ENCODE measurements at places on chromosomes 6 and 20.

DNA sequence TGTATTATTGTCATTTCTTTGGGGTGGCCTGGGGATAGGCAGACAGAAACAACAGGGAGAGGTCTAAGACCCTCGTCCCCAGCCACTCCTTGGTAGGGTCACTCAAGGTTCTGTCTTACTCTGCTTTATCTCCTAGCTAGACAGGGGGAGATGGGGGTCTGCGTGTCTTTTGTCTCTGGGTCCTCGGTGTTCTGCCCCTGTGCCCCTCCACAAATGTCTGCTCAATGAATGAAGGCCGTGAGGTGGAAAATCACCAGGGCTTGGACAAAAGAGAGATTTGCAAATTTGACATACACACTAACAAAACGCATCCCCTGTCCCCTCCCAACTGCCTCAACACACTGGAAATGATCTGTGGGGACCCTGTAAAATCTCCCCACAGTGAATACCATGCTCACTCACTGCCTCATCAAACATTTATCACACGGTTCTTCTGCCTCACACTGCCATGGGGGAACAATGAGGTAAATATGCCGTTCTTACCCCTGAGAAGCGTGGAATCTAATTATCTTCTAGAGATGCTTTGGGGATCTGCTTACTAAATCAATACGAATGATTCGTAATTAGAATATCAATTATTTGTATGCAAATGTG lies 13.2 kb upstream of the VAPB start:
- no peak for DNase-seq

DNA sequence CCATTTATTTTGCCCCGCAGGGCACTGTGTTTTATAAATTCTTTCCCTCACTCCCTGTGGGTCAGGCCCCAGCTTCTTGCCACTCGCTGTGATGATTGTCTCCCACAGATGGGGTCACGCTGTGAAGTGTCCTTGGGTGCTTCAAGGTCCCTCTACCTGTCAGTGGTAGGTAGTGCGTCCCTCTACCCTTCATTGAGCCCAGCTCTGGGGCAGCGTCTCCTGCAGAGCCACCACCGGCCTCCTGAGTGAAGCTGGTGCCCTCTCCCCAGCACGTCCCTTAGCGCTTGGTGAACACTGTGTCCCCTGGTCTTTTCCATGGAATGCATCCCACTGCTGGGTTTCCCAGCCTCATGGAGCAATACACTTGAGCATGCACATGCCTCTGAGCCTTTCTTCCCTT lies 108.2 kb downstream of the NRN1 start:
- no peak for DNase-seq

- DNase-seq, result no peak
These were observed 100.4 kb downstream of the TOX2 start for GRCh38 chr20:44014807-44015732.

GRCh38 chr20:38755324-38755910 lies 7.2 kb downstream of the ACTR5 start:
- no peak for DNase-seq

- DNase-seq, result no peak
These were observed 163.2 kb downstream of the SYCP2 start for GRCh38 chr20:59770270-59770669.

DNA sequence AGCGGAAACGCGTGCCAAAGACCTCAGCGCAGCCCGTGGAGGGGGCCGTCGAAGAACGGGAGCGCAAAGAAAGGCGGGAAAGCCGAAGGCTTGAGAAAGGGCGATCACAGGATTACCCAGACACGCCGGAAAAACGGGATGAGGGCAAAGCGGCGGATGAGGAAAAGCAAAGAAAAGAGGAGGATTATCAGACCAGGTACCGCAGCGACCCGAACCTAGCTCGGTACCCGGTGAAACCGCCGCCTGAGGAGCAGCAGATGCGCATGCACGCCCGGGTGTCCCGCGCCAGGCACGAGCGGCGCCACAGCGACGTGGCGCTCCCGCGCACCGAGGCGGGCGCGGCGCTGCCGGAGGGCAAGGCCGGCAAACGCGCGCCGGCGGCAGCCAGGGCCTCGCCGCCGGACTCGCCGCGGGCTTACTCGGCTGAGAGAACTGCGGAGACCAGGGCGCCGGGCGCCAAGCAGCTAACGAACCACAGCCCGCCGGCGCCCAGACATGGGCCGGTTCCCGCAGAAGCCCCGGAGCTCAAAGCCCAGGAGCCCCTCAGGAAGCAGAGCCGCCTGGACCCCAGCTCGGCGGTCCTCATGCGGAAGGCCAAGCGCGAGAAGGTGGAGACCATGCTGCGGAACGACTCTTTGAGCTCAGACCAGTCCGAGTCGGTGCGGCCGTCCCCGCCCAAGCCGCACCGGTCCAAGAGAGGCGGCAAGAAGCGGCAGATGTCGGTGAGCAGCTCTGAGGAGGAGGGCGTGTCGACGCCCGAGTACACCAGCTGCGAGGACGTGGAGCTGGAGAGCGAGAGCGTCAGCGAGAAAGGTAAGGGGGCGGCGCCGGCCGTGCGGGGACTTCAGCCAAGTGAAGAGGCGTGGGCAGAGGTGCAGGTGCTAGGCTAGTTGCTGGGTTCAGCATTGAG lies 296.2 kb downstream of the RIMS1 start:
- DNase-seq, result no peak

GRCh38 chr6:30615958-30616810 lies 859 bp downstream of the PPP1R10 start:
- DNase-seq, result no peak

DNA sequence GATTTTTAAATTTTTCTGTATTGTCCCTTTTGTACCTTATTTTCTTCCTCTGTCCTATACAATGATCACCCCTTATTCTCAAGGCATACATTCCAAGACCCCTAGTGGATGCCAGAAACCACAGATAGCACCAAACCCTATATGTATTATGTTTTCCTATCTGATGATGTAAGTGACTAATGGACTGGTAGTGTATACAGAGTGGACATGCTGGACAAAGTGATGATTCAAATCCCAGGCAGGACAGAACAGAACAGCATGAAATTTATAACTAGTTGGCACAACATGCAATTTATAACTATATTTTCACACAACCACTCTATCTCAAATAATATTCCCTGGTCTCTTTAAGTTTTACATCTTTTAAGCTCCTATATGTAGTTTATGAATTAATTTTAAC lies 205.6 kb upstream of the FLRT3 start:
- DNase-seq, result no peak
